Fibroblast of villous mesenchyme (primary cell): ENCODE measurements at places on chromosomes 4 and X. TPM values are rescaled to one million over a fixed set of nuclear protein-coding genes. Genes with fewer than 3 reads are reported as not detected.

- DNase-seq = no peak
Observed at GRCh38 chr4:720111-720860, 14.7 kb downstream of the PCGF3 start.

- DNase-seq = peak; percentile 52
Observed at GRCh38 chr4:44760142-44760898, 34.0 kb upstream of the GNPDA2 start.

DNA sequence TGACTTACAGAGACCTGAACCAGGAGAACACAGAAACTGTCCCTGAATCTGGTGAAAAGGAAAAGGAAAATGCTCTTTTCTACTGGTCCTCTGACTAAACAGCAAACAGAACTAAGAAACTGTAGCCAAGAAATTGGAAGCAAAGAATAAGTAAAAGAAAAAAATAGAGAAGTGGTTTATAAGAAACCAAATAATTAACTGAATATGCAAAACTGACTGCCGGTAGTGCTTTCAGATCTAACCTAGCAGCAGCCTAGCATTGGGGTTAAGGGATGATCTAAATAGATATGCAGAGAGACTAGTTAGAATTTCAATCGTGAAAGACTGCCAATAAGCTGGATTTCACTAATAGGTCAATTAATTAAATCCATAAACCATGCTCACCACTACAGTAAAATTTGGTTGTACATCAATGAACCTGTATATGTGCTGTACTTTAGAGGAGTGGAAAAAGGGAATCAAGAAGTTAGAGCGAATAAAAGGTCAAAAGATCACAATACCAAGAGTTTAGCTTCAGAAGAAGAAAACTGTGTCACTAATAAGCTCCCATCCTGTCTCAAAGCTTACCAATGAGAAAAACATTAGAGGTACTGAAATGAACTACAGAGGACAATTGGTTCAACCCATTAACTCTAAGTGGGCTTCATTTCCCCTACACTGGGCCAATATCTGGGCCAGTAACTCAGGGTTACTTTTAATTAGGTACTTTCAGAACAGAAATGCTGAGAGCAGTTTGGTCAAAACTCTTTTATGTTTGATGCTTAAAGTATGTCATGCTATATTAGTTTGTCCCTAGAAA is 53.6 kb downstream of the KLHL13 start:
- no peak for DNase-seq

DNA sequence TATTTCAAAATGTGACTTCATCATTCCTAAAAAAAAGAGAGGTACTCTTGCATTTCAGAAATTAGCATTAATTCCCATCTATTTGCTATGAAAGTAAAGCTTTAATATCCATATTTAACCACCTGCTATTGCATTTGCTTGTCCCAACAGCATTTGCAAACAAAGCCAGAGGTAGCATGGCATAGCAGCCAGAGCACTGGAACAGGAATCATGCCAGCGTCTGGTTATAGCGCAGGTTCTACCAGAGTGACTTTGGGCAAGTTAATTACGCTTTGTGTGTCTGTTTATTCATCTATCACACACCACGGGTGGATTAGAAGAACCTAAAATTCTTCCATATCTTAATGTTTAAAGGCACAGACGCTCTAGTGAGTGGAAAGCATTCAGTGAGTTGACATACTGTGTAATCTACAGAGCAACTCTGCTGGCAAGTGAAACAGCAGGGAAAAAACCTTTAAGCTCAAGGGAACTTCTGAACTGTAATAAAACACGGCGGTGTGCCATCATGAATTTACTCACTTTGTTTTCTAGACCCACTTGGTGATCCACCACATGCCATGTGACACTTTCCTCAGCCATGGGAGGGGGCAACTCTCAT is 76.6 kb upstream of the QRFPR start:
- DNase-seq = no peak

DNA sequence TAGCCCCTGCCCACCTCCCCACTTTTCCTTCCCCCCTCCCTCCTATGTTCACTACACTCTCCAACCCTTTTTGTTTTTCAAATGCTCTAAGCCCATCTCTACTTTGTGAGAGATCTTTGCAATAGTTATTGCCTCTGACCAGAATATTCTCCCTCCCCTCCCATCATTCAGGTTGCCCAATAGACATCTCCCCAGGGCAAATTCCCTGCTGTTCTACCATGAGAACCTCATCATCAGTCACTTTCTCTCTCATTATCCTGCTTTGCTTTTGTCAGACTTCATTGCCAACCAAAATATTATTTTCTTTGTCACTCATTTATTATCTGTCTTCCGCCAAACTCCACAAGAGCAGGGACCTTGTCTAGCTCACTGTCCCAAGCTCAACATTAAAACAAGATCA is 268.2 kb upstream of the PPARGC1A start:
- no peak for DNase-seq

DNA sequence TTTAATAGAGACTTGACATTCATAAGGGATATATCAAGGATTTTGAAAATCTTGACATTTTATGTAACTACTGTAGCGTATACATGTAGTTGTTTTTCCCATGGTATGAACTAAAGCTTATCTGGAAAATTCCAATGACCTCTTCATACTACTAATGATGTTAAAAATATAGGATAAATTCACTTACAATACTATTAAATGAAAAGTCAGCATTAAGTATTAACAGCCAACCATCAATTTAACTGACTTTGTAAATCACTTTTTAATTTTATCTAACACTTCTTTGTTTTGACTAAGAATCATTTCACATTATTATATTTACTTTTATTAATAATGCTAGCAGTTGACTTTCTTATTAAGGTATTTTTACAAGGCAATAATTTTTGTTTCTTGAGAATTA is 34.2 kb downstream of the DCK start:
- DNase-seq = no peak

- no peak for DNase-seq
Observed at GRCh38 chr4:172578712-172579111, 589.9 kb upstream of the GALNT7 start.

- DNase-seq = peak; percentile 86
Observed at GRCh38 chr4:3044870-3045819, 29.2 kb downstream of the HTT-AS start.

TAF7L gene
- total RNA-seq = 0.32 and 1.3 TPM in 2 replicates

- DNase-seq = peak; percentile 79
Observed at GRCh38 chr4:52911684-52912294, 49.7 kb downstream of the RASL11B start.

PPP2R3B gene
- 9.1 and 15.1 TPM in 2 replicates for total RNA-seq

CT45A6 gene
- not detected in 2 replicates for total RNA-seq

POLA1 gene
- 11.9 and 13.8 TPM in 2 replicates for total RNA-seq

DNA sequence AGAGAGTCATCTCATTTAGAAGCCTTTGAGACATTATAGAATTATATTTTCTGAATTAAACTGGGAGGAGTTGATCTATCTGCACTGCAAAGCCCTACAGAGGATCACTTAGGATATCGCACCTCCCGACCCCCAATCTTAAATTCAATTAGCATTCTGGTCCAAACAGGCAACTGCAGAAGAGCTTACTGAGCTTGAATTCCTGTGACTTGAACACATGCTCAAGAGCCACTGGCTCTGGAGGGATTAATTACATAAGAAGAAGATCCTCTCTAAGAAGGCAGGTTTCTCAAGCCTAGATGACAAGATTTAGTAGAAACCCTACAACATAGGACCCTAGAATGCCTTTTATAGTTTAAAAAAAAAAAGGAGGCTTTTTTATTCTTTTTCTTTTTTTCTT is 548.9 kb downstream of the ARAP2 start:
- DNase-seq = no peak

DNA sequence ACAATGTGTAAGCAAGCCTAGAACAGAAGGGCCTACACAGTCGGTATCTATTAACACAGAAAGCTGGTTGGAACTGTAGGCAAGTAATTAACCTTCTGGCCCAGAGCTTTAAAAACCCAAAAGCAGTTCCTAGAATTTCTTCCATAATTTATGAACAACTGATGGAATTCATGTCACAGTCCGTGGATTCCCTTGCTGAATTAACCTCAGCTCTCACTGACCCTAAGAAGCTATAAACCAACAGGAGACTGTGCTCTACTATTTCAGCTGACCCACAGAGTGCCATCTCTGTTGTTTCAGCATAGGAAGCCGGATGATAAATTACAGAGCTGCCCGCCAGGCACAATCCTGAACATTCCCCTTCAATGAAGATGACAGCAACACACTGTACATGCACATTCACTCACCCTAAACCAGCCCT is 157.3 kb downstream of the PRDM5 start:
- peak; percentile 3 for DNase-seq

DNA sequence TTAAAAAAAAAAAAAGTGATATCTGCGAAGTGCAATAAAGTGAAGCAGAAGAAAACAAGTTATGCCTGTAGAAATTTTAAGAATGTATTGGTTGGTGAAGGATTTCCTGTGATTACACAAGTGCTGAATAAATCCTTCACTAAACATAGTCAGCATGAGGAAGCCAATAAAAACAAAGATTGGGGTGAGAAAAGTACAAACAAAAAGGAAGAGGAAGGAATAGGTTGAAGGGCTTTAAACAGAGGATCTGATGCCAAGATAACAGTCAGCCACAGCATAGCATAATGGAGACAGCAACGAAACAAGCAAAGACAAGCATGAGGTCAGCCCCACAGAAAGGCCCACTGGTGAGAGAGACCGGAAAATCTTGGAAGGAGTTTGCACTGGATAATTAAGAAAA is 372.2 kb downstream of the ADAM29 start:
- peak; percentile 15 for DNase-seq

DNA sequence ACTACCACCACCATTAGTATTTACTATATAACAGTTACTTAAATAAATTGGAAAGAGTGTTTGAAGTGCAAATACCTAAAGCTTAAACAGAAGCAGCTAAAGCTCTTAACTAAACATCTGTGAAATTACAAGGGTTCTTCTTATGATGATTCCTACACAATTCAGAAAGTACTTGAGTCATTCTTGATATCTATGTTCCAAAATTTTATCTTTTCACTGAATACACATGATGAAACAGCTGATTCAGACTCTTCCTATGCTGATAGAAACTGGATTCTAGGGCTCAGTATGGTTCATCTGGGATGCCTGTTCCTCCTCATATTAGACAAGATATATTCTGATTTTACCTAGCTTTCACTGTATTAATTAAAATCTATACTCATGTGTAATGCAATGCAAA is 13.6 kb downstream of the EREG start:
- DNase-seq = peak; percentile 67

DNA sequence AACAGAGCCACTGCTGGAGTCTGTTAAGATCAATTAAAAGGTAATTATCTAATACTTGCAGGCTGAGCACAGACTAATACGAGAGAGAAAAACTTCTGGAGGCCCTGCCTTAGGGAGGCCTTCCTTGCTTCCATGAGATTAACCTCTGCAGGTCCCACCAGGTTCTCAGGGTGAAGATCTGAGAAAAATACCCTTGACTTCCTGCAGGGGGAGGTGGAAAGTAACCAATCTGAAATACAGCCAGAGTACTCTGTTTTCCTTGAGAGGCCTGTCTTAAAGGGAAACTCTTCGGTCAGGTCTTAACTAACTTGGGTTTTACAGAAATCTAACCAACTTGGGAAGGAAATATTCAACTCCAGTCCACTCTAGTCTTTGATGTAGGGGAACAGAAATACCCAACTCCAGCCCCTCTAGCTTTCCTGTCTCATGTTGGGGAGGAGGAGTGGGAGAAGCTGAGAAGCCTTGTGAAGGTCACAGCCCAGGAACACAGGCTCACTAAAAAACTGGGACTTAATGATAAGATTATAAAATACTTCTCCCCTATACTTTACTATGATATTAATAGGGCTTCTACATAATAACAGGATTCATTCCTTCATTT is 77.1 kb downstream of the TBCK start:
- DNase-seq = peak; percentile 25

GRCh38 chrX:50180073-50180940 is 20.5 kb downstream of the AKAP4 start:
- no peak for DNase-seq

GRCh38 chrX:117511379-117511778 is 605.2 kb downstream of the KLHL13 start:
- DNase-seq = no peak

GEMIN8 gene
- total RNA-seq = 9.3 and 10.4 TPM in 2 replicates

DNA sequence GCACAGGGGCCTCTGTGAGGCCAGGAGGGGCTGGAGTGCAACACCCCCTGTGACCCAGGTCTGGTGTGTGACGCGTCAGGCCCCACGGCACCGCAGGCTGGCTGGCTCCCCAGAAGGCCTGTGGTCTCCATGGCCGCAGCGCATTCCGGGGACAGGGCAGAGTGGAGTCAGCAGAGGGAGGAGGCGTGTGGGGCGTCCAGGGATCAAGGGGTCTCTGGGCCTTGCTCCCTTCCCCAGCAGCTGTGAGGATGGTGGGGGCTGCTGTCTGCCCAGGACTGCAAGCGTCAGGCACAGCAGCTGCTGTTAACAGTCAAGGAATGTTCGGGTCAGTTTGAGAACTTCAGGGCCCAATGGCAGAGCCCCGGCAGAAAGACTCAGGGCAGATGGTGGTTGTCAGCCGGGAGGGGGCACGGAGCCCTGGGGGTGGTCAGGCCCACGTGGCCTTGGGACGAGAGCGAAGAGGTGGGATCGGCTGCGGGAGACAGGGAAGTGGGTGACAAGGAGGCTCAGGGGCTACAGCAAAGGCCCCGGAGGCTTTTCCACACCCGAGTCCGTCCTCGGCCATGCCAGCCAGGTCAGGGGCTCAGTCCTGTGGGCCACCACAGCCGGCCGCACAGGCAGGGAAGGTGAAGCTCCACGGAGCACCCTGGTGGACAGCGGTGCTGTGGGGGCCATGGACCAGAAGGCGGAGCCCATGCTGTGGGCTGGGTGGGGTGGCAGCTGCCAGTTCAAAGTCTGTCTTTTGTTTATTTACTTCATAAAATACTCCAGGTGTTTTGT is 18.3 kb downstream of the PCGF3 start:
- DNase-seq = peak; percentile 75

DNA sequence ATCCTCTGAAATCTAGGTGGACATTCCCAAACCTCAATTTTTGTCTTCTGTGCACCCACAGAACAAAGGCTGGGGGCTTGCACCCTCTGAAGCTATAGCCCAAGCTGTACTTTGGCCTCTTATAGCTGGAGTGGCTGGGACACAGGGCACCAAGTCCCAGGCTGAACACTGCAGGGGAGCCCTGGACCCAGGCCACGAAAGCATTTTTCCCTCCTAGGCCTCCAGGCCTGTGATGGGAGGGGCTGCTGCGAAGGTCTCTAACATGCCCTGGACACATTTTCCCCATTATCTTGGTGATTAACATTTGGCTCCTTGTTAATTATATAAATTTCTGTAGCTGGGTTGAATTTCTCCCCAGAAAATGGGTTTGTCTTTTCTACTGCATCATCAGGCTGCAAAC is 27.9 kb downstream of the F8A1 start:
- no peak for DNase-seq

C4orf51 gene
- not detected in 2 replicates for total RNA-seq

OTC gene
- not detected in 2 replicates for total RNA-seq

DNA sequence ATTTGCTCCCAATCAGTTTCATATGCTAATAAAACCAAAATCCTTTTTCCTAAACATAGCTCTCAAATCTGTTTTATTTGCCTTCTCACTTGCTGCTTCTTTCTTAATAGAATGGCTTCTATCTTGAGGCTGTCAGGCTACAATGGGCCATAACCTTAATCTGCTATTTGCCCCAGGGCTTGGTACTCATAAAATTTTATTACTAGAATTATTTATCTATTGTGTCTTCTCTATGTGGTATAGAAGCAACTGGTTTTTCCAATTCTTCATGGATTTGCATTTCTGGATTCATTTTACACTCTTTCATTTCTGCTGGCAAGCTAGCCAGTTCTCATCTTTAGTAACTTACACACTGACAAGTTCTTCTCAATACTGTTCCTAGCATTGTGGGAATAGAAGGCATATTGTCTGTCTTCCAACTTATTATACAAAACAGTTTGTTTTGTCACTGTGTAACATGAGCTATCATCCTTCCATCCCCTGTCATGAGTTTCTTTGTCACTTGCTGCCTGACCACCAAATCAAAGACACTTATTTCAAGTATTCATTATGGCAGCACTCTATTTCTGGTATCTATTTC is 96.6 kb upstream of the KCNIP4 start:
- DNase-seq = no peak
